Muscle of back (tissue), 13 donors: ENCODE measurements at places on chromosomes 3 and 15.

- DNase-seq: peak; percentile 66
These were observed 294.1 kb upstream of the UBE2E2 start for GRCh38 chr3:22908989-22909507.

GRCh38 chr3:79604681-79605080 is 163.1 kb downstream of the ROBO1 start:
- no peak for DNase-seq

GRCh38 chr3:10189557-10190354 is 25.0 kb downstream of the IRAK2 start:
- DNase-seq: no peak

DNA sequence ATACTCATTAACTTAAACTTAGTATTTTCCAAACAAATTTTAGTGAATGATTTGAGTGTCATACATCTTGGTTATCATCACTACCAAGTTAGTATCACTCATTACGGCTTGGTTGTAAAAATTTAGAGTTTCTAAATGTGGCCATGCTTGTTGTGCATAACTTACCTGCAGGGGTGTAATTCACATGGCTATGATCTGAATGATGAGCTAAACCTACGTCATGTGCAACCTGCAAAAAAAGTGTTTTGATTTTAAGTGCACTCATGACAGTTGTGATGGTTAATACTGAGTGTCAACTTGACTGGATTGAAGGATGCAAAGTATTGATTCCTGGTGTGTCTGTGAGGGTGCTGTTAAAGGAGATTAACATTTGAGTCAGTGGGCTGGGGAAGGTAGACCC is 17.6 kb upstream of the CLDN16 start:
- no peak for DNase-seq

GRCh38 chr3:100775669-100776068 is 66.4 kb downstream of the TFG start:
- DNase-seq: no peak

GRCh38 chr3:10753964-10754363 is 62.1 kb upstream of the SLC6A11 start:
- peak; percentile 16 for DNase-seq

- peak; percentile 5 for DNase-seq
These were observed 89.5 kb downstream of the ANP32A start for GRCh38 chr15:68730976-68731897.

DNA sequence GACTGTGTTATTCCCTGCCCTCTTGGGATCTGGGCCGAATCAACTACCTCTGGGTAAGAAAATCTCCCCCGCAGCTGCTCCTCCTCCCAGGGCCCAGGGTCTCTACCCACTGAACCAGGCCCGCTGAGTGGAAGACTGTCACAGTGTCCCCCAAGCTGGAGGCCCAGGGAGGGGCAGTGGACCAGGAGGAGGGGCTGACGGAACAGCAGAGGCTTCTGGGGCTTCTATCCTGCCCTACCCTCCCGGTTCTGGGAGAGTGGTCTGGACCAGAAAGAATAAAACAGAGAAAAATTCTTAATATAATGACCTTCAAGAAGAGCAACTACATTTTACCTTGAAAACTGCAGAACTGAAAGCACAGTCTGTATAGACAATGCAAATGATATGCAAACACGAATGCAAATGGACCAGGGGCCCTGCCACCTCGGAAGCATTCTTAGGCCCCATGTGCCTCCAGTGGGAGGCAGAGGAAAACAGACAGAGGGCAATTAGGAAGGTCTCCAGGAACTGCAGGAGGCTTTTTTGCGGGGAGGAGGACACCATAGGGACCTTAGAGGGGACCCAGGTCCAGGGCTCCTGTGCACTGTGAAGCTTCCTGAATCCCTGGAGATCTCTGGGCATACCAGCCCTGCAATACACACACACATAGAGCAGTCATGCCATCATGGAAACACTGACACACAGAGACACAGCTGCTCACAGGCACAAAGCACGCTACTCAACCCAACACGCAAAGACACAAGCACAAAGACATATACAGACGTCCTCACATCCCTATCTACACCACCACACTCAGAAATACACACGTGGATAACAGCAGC is 12.3 kb downstream of the MEGF11 start:
- DNase-seq: no peak

GRCh38 chr15:99826157-99826780 is 93.0 kb upstream of the LYSMD4 start:
- no peak for DNase-seq

- DNase-seq: peak; percentile 63
These were observed 13.5 kb downstream of the TBC1D2B start for GRCh38 chr15:78063970-78064385.

DNA sequence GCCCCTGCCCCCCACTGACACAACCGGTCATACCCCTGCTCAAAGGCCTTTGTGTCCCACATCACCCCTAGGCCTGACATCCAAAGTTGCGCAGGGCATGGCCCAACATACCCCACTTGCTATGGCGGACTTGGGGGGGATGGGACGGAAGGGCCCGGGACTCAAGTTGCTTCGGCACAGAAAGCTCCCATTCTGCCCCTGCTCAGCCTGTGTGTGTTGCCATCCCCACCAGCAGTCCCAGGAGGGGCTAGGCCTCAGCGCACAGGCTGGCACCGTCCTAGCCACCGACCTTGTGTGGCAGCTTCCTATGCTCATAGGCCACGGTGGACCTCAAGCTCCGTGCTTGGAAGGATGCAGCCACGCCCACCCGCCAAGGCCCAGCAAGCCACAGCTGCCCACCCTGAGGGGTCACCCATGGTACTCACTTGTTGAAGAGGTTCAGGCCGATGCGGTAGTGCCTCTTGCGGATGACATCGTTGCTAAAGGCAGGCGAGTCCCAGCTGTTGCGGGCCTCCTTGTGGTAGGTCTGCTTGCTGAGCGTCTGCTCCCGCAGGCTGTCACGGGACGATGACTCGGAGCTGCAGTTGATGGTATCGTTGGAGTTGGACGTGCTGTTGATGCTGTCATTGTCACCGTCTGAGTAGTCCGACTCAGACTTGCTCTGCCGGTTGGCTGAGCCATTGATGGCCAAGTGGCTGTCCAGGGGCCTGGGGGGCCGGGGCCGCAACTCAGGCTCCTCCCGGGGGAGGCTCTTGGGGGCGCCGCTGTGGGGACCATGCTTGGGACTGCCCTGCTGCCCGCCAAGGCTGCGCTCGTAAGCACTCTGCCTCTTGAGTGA is 93.9 kb upstream of the RPL32 start:
- DNase-seq: no peak

DNA sequence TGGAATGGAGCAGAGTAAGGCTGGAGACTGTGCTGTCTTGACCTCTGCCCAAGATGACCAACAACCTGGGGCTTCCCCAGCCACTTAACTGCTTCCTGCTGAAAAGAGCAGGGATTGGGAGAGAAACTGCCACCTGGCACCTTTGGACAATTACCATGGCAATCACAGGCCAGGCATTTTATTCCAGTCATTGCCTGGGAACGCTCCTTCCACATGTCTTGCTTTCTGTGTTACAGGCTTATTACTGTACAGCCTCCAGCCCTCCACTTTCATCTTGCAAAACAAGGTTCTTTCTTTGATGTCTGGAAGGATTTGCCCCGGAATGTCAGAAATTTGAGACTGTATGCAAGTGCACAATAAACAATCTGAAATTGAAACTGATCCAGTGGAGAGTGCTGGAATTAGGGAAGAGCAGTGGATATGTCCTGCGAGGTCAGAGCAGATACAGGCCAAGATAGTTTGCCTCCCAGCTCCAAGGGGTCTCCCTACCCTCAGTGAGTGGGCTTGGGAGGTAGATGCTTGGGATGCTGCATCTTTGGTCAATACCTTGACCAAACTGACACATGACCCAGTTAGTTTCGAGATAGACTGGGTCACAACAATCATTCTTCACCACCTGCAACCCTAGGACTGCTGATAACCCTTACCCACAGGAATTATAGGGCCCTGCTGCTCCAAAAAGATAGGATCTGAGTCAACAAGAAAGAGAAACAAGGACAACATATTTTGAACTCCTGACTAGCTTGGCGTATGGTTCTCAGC is 2.7 kb downstream of the PPP1R14D start:
- no peak for DNase-seq

- no peak for DNase-seq
These were observed 90.1 kb upstream of the NEO1 start for GRCh38 chr15:72962054-72962702.

DNA sequence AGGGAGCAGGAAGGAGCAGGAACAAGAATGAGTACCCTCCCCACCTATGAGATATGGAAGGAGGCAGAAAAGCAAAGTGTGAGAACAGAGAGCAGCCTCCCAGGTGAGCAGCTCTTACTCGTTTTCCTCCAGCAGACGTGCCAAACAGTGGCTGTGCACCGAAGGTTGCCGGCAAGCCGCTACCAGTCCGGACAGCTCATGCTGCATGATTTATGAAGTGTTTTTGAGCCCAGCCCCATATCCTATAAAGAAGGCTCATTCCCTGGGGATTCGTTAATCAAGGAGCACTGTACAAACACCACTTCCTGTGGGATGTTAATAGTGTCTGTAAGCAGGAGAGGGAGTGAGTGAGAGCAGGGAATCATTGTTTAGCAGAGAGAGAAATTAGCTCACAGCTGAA is 118.3 kb upstream of the FOXB1 start:
- DNase-seq: peak; percentile 6

GRCh38 chr15:82792068-82792467 is 13.8 kb downstream of the FSD2 start:
- DNase-seq: no peak

- DNase-seq: no peak
These were observed 259.5 kb downstream of the MECOM start for GRCh38 chr3:169403855-169404519.

DNA sequence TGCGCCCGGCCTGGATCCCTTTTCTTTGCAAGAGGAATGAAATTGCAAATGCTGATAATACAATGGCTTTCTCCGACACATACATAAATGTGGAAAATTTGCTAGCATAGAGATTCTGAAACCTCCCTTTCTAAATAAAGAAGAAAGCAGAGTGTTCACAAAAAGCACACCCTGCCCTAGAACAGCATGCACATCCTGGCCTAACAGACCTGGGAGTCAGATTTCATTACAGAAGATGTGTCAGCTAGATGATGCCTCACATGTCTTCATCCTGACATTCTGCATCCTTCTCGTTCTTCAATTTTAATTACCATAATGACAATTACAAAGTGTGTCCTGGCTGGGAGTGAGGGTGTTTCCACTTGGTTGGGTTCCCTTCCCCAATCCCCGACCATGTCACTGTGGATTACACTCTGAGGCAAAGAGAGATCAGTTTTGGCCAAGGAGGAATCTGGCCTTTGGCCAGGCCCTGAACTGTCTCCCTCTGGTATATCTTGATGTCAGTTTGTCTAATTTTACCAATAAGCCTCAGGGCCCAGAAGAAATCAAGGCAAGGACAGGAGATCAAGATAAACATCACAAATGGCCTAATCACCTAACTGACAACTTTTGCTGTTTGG is 104.9 kb upstream of the SPATA12 start:
- DNase-seq: no peak

DNA sequence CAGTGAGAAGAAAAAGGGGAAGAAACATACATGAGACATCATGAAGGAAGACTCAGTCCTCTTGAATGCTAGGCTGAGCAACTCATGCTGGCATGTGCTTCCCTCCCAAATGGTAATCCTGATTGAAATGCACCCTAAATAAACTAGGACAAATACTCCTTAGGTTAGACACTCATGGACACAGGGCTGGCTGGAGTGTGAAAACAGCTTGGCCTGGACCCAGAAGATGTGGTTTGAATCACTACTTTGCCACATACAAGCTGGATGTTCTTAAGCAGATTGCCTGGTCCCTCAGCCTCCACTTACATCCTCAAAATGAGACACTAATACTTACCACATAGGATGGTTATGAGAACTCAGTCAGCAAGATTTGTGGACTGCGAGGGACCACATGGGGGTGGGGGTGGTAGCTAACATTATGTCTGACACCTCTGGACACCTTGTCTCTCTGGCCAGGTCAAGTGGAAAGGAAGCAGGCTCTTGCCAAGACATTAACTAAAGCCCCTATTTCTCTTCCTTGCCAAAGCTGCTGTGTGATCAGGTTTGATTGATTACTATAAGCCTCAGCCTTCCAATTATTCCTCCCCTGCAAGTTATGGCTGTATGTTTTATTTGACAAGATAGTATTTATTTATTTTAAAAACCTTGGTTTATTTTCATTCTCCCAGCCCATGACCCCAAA is 138.9 kb upstream of the SLC7A14 start:
- DNase-seq: peak; percentile 82

DNA sequence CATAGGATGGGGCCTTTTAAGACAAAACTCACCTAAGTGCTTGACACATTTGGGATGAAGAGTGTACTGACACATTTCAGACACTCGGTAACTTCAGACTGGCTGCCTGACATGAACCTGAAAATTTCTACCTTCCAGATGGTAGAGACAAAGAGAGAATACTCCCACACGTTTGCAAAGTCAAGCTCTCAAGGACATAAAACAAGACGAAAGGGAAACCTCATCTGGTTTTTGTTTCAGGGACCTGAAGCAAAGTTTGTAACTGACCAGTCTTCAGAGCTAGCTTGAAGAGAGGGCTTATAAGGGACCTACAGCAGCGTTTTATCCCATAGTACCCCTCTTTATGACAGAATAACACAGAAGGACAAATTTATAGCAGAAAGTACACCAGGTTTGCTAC is 41.9 kb downstream of the ZNF621 start:
- DNase-seq: no peak

- no peak for DNase-seq
These were observed 106.8 kb upstream of the RAP2B start for GRCh38 chr3:153055217-153055616.

GRCh38 chr3:132550579-132551305 is 46.3 kb upstream of the ACKR4 start:
- DNase-seq: no peak

DNA sequence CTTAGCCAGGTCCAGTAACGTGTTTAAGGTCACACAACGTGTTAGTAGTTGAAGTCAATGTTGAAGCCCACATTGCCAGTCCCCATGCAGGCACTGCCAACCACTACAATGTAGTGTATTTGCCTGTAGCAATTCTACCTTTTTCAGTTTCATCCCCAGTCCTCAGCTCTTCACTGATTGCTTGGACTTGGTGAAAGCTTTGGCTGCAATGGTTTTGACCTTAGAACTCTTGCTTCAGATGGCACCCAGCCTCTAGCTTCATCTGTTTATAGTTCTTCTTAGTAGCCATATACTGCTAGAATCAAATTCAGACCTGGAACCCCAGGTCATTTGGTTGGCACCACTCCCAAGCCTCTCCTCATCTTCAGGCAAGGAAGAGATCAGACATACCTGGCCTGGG is 345.4 kb upstream of the SEMA6D start:
- DNase-seq: no peak

GRCh38 chr15:86411916-86412315 is 332.2 kb downstream of the AGBL1 start:
- no peak for DNase-seq

DNA sequence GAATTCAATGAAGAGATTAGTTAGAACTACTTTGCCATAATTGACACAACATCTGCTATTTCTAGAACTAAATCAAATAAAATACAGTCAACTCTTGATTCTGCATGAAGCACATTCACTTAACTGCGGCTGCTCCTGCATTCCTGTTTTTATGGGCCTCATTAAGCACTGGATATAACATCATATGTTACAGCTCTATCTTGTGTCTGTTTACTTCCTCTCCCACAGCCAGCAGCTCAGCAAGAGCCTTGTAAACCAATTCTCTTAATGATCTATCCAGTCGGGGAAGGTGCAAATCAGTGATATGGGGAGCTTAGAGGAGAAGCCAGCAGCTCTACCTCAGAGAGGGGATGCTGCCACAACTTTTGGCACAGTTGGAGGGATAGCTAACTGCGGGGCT is 329.2 kb downstream of the ARRDC4 start:
- DNase-seq: no peak

GRCh38 chr3:131329774-131330173 is 51.8 kb upstream of the NUDT16 start:
- no peak for DNase-seq
